ENCODE measurements at places on chromosomes 3 and 15. TPM values are rescaled to one million over a fixed set of nuclear protein-coding genes. Genes with fewer than 3 reads are reported as not detected.

- DNase-seq, result no peak
Measured at GRCh38 chr3:89173546-89173945, 66.1 kb downstream of the EPHA3 start.

DNA sequence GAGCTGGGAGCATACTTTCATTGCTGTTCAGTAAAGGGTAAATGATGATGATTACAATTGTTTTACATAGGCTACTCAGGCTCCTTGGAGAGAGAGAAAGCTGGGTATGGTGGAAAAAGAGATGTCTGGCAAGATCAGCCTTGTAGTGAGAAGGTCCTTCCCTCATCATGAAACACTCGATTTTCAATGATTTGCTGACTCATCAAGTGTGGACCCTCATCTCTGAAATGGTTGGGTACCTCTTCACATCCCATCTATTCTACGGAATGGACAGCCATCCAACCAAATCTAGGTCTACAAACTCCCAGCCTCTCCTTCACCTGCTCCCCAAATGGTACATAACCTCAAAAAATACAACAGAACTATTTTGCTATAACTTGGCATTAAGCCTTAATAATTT lies 370.5 kb upstream of the WNT5A start:
- DNase-seq, result no peak

DNA sequence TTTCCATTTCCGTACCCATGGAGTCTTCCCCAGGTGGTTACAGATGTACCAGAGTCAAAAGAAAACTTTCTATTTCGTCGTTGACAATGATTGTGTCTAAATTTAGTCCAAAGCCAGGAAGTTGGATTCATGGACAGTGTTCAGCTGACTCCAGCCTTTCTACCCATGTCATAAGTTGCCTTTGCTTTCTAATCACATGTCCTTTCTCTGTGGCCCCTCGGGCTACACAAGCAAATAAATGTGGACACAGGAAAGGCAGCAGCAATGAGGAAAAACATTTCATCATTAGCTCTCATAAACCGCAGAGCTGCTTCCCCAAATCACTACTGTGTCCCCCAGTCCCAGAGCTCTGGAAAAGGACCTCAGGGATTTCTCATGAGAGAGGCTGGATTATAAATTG lies 82.0 kb downstream of the USF3 start:
- no peak for DNase-seq

The SLC25A36 gene
- 38.1 TPM for total RNA-seq
